ENCODE measurements at places on chromosomes 6 and 20.

DNA sequence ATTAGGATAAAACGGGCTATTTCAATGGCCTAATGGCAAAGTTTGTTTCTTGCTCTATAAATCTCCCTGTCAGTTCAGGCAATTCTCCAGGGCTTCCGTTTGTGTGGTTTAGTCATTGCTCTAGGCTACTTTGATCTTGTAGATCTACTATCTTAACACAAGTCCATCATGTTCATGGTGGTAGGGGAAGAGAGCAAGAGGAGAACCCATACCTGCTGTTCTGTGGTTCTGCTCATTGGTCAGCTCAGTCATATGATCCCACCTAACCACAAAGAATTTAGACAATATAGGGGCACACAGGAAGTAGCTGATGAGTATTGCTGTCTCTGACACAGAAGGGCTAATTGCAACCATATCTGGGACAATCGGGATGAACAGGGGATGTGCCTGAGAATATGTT lies 4.9 kb upstream of the DEK start:
- no peak for DNase-seq

DNA sequence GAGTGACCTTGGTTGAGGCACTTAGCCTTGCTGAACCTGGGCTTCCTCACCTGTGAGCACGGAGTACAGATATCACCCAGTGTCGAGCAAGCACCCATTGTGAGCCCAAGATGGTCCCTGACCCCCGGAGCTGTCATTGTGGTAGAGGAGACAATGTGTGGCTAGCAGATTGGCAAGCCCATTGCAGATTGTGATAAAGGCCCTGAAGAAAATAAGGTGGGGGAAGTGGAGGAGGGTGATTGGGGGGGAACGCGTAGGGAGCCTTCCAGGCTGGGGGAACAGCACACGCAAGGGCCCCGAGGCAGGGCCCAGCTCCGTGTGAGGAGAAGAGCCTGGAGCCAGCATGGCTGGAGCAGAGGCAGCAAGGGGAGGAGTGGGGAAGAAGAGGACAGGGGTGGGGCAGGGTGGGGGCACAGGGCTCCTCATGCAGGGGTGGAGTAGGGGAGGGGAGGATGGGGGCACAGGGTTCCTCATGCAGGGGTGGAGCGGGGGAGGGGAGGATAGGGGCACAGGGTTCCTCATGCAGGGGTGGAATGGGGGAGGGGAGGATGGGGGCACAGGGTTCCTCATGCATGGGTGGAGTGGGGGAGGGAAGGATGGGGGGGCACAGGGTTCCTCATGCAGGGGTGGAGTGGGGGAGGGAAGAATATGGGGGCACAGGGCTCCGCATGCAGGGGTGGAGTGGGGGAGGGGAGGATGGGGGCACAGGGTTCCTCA lies 7.0 kb downstream of the CEBPB start:
- DNase-seq, result no peak

DNA sequence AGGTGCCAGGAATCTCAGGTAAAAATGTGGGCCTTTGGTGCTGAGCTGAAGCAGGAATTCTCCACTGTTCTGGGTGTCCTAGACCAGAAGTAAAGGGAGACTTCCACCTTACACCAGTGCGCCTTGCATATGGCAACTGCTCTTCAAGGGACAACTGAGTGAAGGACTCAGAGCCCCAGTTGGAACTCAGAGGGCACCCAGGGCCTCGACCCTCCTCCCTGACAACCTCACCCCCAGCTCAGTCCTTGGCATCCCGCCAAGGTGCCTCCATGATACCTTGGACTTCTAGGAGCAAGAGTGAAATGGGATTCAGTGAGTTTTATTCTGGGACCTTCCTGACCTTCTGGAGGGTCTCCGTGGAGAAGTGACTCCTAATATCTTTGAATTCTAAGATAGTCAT lies 153.7 kb upstream of the PROKR2 start:
- no peak for DNase-seq

DNA sequence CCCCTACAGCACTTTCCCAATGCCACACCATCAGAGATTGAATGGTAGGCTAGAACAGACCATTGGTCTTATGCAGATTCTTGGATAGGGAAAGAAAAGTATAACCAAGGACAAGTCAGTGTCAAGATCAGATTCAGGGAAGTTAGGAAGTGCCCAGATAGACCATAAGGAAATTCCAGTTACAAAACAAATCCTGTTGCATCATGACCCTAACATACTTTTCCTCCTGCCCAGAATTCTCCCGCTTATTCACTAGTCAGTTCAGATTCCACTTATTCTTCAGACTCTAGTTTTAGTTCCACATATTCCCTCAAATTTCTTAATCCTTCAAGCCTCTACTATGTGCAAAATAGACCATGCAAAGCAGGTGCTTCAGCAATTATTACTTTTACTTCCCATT lies 20.7 kb downstream of the METTL24 start:
- no peak for DNase-seq

GRCh38 chr6:7580927-7581618 lies 8.9 kb upstream of the SNRNP48 start:
- DNase-seq, result no peak

- DNase-seq, result no peak
Observed at GRCh38 chr6:114280239-114280982, 62.4 kb downstream of the HS3ST5 start.

- no peak for DNase-seq
Observed at GRCh38 chr6:395432-396125, 4.0 kb downstream of the IRF4 start.

- no peak for DNase-seq
Observed at GRCh38 chr6:68947721-68948120, 312.6 kb downstream of the ADGRB3 start.
